ENCODE measurements at places on chromosomes 11 and 22.
A peak's percentile ranks its signal among the peaks of the same experiment; 100 is the strongest.

DNA sequence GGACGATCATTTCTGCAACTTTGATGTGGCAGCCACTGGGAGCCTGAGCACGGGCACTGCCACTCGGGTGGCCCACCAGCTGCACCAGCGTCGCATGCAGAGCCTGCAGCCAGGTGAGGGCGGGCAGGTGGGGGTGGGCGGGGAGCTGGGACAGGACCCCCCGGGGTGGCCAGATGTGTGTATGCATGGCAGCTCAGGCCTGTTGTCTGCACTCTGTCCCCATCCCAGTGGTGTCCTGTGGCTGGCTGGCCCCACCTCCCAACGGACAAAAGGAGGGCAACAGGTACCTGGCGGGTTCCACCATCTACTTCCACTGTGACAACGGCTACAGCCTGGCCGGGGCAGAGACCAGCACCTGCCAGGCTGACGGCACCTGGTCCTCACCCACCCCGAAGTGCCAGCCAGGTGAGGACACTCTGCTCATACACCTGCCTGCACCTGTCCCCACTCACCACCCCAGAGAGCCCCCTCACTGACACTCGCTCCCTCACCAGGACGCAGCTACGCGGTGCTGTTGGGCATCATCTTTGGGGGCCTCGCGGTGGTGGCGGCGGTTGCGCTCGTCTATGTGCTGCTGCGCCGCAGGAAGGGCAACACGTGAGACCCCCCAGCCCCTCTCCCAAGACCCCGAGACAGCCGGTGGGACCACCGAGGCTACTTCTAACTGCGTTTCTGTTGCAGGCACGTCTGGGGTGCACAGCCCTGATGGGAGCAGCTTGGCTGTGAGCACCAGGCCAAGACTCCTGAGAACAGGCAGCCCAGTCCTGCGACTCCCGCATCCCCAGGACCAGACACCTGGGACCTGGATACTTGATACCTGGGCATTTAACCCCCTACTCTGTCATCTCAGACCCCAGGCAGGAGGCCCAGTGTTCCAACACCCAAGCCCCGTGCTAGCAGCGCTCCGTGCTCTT, 6.7 kb downstream of the SUSD2 start:
- no peak for DNase-seq

GRCh38 chr11:12045914-12046635, 37.6 kb upstream of the DKK3 start:
- DNase-seq, result no peak

GRCh38 chr11:121336279-121336937, 43.8 kb downstream of the SC5D start:
- DNase-seq, result no peak

- no peak for DNase-seq
These were observed 517.3 kb downstream of the TBC1D22A start for GRCh38 chr22:47279746-47280145.

GRCh38 chr11:71305451-71306125, 53.2 kb upstream of the SHANK2 start:
- DNase-seq, result no peak

- DNase-seq, result no peak
These were observed 13.2 kb downstream of the THY1 start for GRCh38 chr11:119409731-119410130.

GRCh38 chr22:43330178-43331068, 12.7 kb downstream of the SCUBE1 start:
- no peak for DNase-seq

GRCh38 chr11:124534051-124534450, 9.4 kb downstream of the OR8B12 start:
- DNase-seq, result no peak

GRCh38 chr11:2250041-2250440, 20.3 kb downstream of the ASCL2 start:
- DNase-seq, result no peak

DNA sequence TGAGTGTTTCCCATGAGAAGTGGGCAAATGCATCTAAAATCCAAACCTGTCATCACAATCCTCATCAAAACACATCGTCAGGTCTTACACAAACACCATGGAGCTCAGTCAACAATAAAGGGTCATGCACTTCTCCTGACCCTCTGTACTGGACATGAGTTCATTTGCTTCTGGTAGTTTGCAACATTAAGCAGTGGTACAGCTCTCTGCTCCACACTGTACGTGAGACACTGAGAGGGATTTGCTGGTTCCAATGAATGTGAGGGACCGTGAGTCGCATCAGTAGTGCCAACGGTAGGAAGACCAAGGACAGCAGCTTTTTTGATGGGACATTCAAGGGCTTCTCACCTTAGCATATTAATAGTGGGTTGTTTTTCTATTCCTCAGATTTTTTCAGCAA, 752.3 kb downstream of the OPCML start:
- DNase-seq, result no peak

GRCh38 chr22:43624144-43624998, 187.7 kb downstream of the EFCAB6 start:
- DNase-seq, result peak; percentile 13

- DNase-seq, result no peak
These were observed 31.3 kb upstream of the WNT7B start for GRCh38 chr22:46008291-46008690.

GRCh38 chr11:74025467-74026166, 16.7 kb upstream of the UCP3 start:
- no peak for DNase-seq
